ENCODE measurements at places on chromosomes 7 and 10.

DNA sequence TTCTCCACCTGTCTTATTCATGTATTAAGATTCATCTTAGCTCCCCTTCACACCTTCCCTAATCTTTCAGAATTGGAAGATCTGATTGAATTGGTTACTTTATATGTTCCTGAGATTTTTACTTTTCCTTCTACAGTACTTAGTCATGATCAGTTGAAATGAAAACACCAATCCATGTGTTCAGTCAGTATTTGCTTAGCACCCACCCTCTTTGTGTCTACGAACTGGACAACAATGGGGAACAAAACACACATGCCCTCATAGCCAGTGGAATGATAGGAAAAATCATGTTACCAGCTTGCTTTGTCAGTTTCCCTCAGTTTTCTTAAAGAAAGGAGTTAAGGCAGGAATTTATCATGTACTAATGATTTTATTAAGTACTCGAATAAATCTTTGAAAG lies 2.0 kb downstream of the MASTL start:
- DNase-seq, result no peak

- no peak for DNase-seq
Measured at GRCh38 chr7:45188736-45189135, 31.1 kb downstream of the RAMP3 start.

DNA sequence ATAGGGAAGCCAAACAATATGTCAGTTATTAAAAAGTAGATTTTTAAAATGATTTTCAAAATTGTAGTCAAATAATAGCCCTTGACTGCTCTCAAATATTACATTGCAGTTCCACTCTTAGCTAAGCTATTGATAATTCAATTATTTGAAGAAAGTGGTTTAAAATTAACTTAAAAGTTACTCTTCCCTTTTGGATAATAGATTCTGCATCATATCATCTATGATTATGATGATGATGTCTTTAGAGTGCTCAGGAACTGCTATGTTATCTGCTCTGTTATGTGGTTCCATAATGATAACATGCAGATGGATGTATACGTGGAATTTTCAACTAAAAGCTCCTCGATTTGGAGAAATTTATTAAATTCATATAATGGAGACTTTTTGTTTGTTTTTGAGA lies 110.0 kb downstream of the ADAM22 start:
- no peak for DNase-seq

- no peak for DNase-seq
Measured at GRCh38 chr10:78047314-78047891, 13.7 kb downstream of the RPS24 start.

DNA sequence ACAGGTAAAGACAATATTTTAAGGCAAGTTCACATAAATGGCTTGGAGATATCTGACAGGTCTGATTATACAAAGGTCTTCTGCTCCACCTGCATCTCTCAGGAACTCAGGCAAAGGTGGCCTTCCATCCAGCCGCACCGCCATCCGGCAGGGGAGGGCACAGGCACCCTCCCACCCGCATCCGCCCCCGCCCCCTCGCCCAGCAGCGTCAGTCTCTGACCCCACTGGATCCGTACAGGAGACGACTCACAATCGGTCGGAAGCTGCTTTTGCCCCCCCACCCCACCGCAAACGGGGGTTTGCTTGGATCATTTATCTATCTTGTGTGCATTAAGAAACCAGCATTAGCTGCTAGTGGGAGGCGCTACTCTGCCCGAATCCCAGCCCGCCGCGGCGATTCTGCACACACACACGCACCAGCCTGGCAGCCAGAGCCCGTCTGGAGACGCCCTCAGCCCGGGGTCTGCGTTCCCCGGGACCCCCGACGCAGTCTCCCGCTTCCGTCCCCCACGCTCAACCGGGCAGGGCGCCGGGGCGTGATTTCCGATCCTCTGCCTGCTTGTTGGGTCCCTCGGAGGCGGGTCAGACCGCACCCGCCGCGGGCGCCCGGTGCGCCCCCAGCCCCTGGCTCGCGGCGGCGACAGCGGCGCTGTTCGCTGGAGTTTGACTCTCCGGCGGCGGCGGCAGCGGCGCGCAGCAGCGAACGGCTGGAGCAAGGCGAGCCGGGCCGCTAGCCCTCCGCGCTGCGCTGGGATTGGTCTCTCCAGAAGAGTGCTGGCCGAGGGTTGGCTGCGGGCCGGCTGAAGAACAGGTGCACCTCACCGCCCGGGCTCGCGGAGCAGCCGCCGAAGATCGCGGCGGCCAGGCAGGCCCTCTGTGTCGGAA lies 820 bp upstream of the NRG3 start:
- DNase-seq, result no peak
